ENCODE measurements at places on chromosomes 12 and 14. TPM values are rescaled to one million over a fixed set of nuclear protein-coding genes. Genes with fewer than 3 reads are reported as not detected.
A peak's percentile ranks its signal among the peaks of the same experiment; 100 is the strongest.

GRCh38 chr12:25377469-25378177 lies 126.9 kb upstream of the KRAS start:
- DNase-seq, result no peak
- H3K4me1 ChIP-seq, result no peaks in the 10 kb centered on the region
- no peak overlapping the region for H3K27ac ChIP-seq

Gene RPL6
- 2,075 TPM for total RNA-seq

DNA sequence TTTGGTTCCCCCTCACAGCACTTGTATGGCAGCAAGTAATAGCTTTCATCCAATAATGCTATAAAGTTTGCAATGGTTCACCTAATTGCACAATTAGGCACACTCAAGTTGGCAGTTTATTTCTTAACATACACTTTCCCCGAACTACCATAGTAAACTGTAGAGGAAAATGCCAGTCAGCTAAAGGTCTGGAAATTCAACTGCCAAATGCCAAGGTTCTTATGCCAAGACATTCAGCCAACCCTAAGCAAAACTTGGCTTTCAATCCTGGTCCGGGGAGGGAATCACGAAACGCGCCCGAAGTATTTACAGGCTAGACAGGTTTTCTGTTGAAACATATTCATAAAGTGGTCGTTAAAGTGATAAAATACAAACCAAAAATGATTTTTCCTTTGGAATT lies 1512.4 kb upstream of the FLRT2 start:
- H3K4me1 ChIP-seq, result no peaks in the 10 kb centered on the region
- no peaks in the 10 kb centered on the region for H3K27me3 ChIP-seq
- H3K36me3 ChIP-seq, result peaks cover 4% of the 10 kb centered on the region

GRCh38 chr12:7460375-7461259 lies 16.7 kb upstream of the CD163L1 start:
- peak; percentile 54 for DNase-seq
- H3K4me1 ChIP-seq, result no peaks in the 10 kb centered on the region
- no peaks in the 10 kb centered on the region for H3K36me3 ChIP-seq
- H3K27me3 ChIP-seq, result peaks cover under 1% of the 10 kb centered on the region

Gene KRT3
- total RNA-seq, result not detected

DNA sequence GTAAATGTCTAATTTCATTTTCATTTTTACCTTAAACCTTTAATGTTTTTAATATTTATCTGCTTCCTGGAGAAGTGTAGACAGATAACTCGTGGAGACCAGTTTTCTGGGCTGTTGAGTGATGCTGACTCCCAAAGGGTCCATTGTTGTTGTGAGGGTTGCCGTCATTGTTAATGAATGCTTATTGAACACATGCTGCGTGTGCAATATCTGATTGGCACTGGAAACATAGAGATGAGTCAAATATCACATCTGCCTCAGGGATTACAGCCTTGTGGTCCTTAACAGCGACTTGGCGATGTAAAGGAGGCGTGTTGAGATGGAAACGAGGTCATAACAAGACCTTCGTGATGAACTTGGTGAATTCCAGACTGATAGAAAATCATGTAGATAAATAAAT lies 85.9 kb downstream of the FBXW8 start:
- H3K36me3 ChIP-seq, result peaks cover 11% of the 10 kb centered on the region
- no peak overlapping the region for H3K4me3 ChIP-seq
- H3K27ac ChIP-seq, result no peak overlapping the region
- no peak for DNase-seq
- no peaks in the 10 kb centered on the region for H3K27me3 ChIP-seq

- H3K27ac ChIP-seq, result no peak overlapping the region
- DNase-seq, result no peak
- no peak overlapping the region for H3K4me3 ChIP-seq
- H3K36me3 ChIP-seq, result peaks cover 44% of the 10 kb centered on the region
These were observed 73.1 kb upstream of the GPR68 start for GRCh38 chr14:91317381-91318308.

- peaks cover 15% of the 10 kb centered on the region for H3K36me3 ChIP-seq
- H3K27ac ChIP-seq, result no peak overlapping the region
- DNase-seq, result no peak
- peaks cover 35% of the 10 kb centered on the region for H3K4me1 ChIP-seq
- H3K27me3 ChIP-seq, result no peaks in the 10 kb centered on the region
These were observed 13.3 kb downstream of the PCNX1 start for GRCh38 chr14:70920608-70921007.

GRCh38 chr14:105168496-105168978 lies at the start of gene JAG2:
Gene JAG2, minus strand, starts transcription at chr14:105168776. Its CDS starts 356 bp downstream, at chr14:105168420.
- peak within 1 kb of the TSS; percentile 74 for H3K4me3 ChIP-seq
- H3K27ac ChIP-seq, result no peak within 1 kb of the TSS
- no peaks in the 10 kb centered on the region for H3K36me3 ChIP-seq
- H3K27me3 ChIP-seq, result peaks cover 30% of the 10 kb centered on the region

Gene SLC5A8
- total RNA-seq, result not detected

DNA sequence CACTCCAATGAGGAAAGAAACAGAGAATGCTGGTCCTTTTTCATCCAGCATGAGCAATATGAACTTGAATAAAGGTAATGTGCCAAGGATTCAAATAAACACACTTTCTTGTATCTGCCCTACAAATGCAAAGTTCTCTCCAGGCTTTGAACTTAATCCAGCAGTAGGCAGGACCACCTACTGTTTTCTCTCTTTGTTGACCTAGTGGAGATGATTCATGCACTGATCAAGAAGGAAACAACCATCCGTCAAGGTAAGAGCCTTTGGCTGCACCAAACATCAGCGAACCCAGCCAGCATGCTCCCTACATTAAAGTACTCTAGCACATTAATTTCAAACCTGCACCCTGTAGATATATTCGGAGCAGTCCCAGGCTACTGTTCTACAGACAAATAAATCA lies 489.3 kb downstream of the GALC start:
- no peaks in the 10 kb centered on the region for H3K36me3 ChIP-seq
- no peaks in the 10 kb centered on the region for H3K27me3 ChIP-seq
- no peak for DNase-seq
- H3K27ac ChIP-seq, result no peak overlapping the region

Gene ACSM4
- not detected for total RNA-seq

- peak overlapping the region; percentile 25 for H3K4me3 ChIP-seq
- DNase-seq, result no peak
- H3K27ac ChIP-seq, result no peak overlapping the region
- H3K36me3 ChIP-seq, result peaks cover 6% of the 10 kb centered on the region
- H3K4me1 ChIP-seq, result peaks cover 33% of the 10 kb centered on the region
These were observed 3.7 kb upstream of the TAMALIN start for GRCh38 chr12:52003016-52003550.

- no peak overlapping the region for H3K4me3 ChIP-seq
- no peak overlapping the region for H3K27ac ChIP-seq
- H3K36me3 ChIP-seq, result no peaks in the 10 kb centered on the region
These were observed 115.0 kb downstream of the DACT1 start for GRCh38 chr14:58752771-58753201.

Gene CLEC1A
- total RNA-seq, result not detected

Gene KRT74
- total RNA-seq, result not detected

GRCh38 chr12:112447106-112447505 lies 28.4 kb downstream of the PTPN11 start:
- H3K4me3 ChIP-seq, result no peak overlapping the region
- no peaks in the 10 kb centered on the region for H3K27me3 ChIP-seq
- no peak overlapping the region for H3K27ac ChIP-seq
- no peak for DNase-seq
- no peaks in the 10 kb centered on the region for H3K36me3 ChIP-seq

DNA sequence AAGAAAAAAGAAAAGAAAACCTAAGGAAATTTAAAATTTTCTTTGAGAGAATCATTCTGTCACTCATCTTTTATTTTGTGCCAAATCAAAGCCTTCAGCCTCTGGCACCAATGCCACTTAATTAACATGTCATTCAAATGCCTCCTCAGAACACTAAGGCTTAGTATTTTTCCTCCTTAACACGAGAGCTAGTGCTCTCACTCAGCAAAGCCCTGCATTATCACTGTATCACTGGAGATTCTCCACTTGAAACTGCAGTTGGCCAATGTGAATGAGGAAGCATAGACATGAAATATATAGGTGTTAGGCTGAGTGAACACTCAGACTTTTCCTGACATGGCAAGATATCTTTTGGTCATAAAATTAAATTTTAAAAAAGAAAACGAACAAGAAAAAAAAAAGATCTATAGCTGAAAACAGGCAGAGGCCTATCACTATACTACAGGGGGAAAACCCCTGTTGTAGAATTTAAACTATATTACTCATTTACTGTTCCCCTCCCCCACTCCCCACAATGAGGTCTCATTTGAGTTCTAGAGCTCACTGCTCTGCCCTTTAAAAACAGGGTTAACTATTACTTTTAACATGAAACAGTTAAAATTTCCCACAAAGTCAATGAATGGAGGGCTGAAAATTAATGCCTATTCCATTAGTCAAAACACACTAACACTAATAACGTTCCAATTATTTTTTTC lies 5.1 kb downstream of the MBIP start:
- DNase-seq, result no peak
- H3K27ac ChIP-seq, result no peak overlapping the region
- no peaks in the 10 kb centered on the region for H3K27me3 ChIP-seq
- peaks cover 30% of the 10 kb centered on the region for H3K4me1 ChIP-seq
- peaks cover 7% of the 10 kb centered on the region for H3K36me3 ChIP-seq

Gene NRL
- total RNA-seq, result 1.2 TPM

- H3K27me3 ChIP-seq, result no peaks in the 10 kb centered on the region
- peaks cover 6% of the 10 kb centered on the region for H3K36me3 ChIP-seq
- peak overlapping the region; percentile 1 for H3K4me3 ChIP-seq
- peaks cover 14% of the 10 kb centered on the region for H3K4me1 ChIP-seq
These were observed 45.8 kb upstream of the IQSEC3 start for GRCh38 chr12:20757-21156.

GRCh38 chr14:98069712-98070171 lies 1202.3 kb downstream of the BCL11B start:
- H3K4me3 ChIP-seq, result no peak overlapping the region
- no peak overlapping the region for H3K27ac ChIP-seq
- DNase-seq, result no peak
- no peaks in the 10 kb centered on the region for H3K27me3 ChIP-seq

Gene KRT78
- total RNA-seq, result not detected

Gene KRT79
- total RNA-seq, result not detected

DNA sequence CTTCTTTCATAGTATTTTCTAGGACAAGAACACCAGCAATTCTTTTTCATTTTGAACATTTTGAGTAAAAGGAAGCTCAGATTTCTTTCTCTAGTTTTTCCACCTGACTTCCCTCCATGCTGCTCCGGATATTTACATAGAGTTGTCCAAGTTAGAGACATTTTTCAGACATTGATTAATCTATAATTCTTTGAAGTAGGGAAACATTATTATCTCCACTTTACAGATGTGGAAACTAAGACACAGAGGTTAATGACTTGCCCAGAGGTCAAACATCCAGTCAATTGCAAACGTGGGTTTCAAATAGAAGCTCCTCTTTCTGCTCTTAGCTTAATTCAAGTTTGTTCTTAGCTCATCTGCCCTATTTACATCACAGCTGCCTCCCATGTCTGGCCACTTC lies 138.3 kb downstream of the EGLN3 start:
- no peak overlapping the region for H3K4me3 ChIP-seq
- H3K27me3 ChIP-seq, result peaks cover 3% of the 10 kb centered on the region
- H3K36me3 ChIP-seq, result no peaks in the 10 kb centered on the region
- DNase-seq, result no peak
- H3K4me1 ChIP-seq, result peaks cover 16% of the 10 kb centered on the region

Gene BLOC1S1
- total RNA-seq, result 111 TPM

Gene DNAJC22
- 0.35 TPM for total RNA-seq

DNA sequence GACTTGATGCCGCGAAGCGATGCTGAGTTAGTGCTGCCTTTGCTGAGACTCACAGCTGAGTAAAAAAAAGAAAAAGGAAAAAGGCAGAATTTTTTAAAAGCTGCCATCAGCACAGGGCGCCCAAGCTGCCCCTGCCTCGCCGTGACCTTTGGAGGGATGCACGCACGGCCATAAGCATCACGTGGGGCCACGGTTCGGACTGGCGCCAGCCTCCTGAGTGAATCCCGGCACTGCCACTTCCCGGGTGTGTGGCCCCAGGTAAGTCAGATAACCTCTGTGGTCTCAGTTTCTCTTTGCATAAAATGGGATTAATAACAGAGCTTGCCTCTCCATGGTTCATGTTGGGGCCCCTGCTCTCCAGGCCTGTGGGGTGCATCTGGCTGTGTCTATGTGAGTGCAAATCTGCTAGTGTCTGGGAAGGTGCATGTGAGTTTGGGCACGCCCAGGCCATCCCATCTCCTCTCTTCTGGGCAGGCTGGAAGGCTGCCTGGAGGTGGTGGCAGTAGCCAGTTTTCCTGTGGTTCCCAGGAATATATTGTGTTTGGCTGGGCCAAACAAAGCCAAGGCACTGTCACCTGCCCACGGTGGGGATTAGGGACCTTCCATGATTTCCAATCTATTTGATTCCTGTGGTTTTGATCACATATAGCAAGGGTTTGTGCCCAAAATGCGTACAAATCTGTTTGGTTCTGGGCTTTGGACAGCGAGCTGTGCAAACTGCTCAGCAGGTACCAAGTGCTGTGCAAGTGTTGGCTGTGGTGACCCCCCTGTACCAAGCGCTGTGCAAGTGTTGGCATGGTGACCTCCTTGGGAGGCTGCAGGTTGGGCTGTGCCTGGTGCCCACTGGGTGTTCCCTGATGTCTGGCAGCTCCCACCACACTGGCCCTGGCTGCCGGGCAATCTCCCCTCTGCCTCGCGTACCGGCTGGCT lies 43.5 kb upstream of the NCOR2 start:
- H3K27me3 ChIP-seq, result peaks cover 2% of the 10 kb centered on the region
- H3K4me3 ChIP-seq, result no peak overlapping the region
- no peaks in the 10 kb centered on the region for H3K36me3 ChIP-seq
- no peak overlapping the region for H3K27ac ChIP-seq
- peaks cover 10% of the 10 kb centered on the region for H3K4me1 ChIP-seq

Gene RAB15
- 17.9 TPM for total RNA-seq

- H3K27ac ChIP-seq, result no peak overlapping the region
- H3K27me3 ChIP-seq, result no peaks in the 10 kb centered on the region
- DNase-seq, result no peak
- H3K36me3 ChIP-seq, result peaks cover 6% of the 10 kb centered on the region
- no peak overlapping the region for H3K4me3 ChIP-seq
- H3K4me1 ChIP-seq, result no peaks in the 10 kb centered on the region
These were observed 204.1 kb downstream of the CACNA1C start for GRCh38 chr12:2256915-2257314.

Gene SALL2
- 164 TPM for total RNA-seq

Gene MAPK1IP1L
- total RNA-seq, result 141 TPM

DNA sequence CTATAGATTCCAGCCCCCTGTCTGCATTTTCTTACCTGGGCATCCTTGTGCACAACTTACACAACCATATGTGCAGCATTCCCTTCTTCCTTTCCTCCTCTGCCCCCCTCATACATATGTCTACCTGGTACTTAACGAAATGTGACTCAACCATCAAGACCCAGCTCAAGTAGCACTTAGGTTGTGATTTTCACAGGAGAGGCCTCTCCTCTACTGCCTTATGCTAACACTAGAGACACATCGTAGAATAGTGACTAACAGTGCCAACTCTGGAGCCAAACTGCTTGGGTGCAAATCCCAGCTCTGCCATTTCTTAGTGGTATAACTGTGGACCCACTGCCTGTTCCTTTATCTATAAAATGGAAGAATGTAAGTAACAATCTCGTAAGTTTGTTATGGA lies 24.1 kb upstream of the PLEKHA5 start:
- no peak overlapping the region for H3K27ac ChIP-seq
- no peaks in the 10 kb centered on the region for H3K4me1 ChIP-seq
- DNase-seq, result no peak
